GM04504 (cell line): ENCODE measurements at places on chromosomes 6 and 20.
A peak's percentile ranks its signal among the peaks of the same experiment; 100 is the strongest.

GRCh38 chr20:33460711-33461110 lies 17.1 kb upstream of the SNTA1 start:
- no peak for DNase-seq

- no peak for DNase-seq
Observed at GRCh38 chr6:165468340-165469235, 159.2 kb upstream of the C6orf118 start.

GRCh38 chr6:71119560-71119959 lies 162.7 kb upstream of the B3GAT2 start:
- DNase-seq: no peak

- DNase-seq: peak; percentile 10
Observed at GRCh38 chr20:52230409-52230808, 38.8 kb upstream of the ZFP64 start.

GRCh38 chr6:144657691-144658090 lies 372.6 kb downstream of the UTRN start:
- no peak for DNase-seq

- DNase-seq: no peak
Observed at GRCh38 chr6:108566406-108566805, 5.7 kb downstream of the FOXO3 start.

GRCh38 chr6:13813621-13814175 lies 659 bp downstream of the MCUR1 start:
- DNase-seq: no peak

DNA sequence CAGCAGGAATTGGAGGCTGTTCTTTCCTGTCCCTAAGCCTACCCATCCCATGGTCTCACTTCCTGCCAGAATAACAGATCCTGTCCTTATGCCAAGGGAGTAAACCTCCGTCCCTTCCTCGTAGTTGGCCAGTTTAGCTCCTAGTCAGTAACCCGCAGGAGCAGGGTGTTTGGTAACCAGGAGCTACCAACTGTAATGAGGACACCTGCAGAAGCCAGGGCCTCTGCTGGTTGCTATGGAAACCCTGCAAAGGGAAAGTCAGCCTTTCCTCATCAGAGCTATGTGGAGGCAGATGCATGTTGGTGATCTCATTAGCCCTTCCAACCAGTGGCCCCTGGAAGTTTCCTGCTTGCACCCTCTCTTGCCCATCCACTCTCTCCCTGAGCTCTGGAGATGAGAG lies 368.2 kb upstream of the SULF2 start:
- DNase-seq: no peak

GRCh38 chr6:43271944-43272343 lies 26.1 kb upstream of the SLC22A7 start:
- DNase-seq: no peak

- DNase-seq: no peak
Observed at GRCh38 chr6:111074311-111074710, 13.0 kb upstream of the SLC16A10 start.

GRCh38 chr6:166351715-166352285 lies 9.5 kb upstream of the SFT2D1 start:
- no peak for DNase-seq

DNA sequence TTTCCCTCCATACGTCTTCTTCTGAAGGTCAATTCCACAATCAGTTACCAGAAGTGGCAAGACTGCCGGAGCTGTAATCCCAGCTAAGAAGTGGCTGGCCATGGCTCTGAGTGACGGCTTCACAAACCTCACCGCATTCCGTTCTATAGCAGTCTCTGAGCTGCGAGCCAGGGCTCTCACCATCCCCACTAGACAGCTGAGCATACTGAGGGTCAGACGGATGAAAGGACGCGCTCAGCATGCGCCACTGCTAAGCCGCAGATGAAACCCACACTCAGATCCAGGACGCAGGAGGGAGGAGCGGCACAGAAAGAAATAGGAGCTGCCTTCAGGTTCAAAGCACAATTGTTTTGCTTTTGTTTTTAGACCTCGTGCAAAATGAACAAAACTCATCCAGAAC lies 97.9 kb downstream of the ANKRD60 start:
- no peak for DNase-seq
